ENCODE measurements at places on chromosomes 16 and 17.

GRCh38 chr17:78416791-78417530, 38.5 kb downstream of the PGS1 start:
- DNase-seq, result peak; percentile 44

GRCh38 chr17:6591599-6592158, 35.3 kb upstream of the PITPNM3 start:
- no peak for DNase-seq

DNA sequence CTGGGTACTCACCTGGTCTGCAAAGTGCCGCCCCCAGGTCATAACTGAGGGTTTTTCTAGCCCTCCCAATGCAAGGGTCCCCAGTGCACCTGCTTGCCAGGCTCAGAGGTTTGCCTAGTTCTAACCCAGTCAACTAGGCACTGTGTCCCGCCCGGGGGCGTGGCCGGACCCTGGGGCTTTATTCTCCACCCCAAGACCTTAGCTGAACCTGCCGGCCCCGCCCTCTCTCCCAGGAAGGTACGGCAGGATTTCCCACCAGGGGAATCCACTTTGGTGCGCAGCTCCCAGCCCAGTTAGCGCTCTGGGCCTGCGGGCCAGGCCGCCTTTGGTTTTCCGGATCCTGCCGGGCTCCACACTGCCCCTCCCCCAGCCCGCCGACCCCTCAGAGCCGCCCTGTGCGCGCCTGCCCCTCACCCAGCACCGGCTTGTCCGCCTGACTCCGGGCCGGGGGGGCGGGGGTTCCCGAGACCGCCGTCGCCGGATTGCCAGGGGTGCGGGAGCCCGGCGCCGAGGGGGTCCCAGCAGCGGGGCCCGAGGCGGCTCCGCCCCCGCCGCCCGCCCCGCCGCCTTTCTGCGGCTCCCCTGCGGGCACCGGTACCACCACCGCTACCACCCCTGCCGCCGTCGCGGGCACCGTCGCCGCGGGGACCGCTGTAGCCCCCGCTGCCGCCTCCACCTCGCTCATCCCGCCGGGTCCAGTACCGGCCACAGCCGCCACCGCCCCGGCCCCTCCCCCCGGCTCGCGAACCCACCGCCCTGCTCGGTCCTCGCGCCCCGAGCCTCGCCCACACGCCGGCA, 424 bp downstream of the YBX2 start:
- peak; percentile 82 for DNase-seq

GRCh38 chr16:81779536-81780320, 637 bp downstream of the PLCG2 start:
- peak; percentile 50 for DNase-seq

DNA sequence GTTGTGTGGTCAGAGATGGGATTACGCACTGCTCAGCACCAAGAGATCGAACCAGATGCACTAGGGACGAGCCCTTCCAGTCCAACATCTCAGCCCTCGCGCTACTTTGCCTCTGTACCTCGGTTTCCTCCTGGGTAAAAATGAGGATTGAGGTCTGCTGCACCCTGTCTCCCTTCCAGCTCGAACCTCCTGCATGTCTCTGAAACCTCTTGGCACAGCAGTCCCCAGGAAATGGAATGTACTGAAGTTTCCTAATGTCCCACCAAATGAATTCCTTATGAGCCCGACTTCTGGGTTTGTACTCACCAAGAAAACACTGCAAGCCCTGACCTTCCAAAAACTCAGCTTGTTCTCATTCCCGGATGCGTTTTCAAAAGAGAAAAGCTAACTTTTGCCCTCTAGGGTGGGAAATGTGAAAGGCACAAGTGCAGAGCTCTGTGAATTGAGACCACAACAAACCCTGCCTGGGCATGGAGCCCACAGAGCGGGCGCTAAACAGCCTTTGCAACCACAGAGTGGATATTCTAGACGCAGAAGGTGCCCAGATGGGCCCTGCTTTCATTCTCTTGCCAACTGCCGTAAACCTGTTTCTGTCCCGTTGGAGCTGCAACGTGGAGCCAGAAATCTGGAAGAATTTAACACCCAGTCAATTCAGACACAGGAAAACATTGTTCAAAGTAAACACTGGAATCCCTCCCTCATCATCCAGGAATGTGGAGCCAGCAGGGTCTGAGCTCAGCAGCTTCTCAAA, 10.3 kb downstream of the CDRT4 start:
- DNase-seq, result no peak

DNA sequence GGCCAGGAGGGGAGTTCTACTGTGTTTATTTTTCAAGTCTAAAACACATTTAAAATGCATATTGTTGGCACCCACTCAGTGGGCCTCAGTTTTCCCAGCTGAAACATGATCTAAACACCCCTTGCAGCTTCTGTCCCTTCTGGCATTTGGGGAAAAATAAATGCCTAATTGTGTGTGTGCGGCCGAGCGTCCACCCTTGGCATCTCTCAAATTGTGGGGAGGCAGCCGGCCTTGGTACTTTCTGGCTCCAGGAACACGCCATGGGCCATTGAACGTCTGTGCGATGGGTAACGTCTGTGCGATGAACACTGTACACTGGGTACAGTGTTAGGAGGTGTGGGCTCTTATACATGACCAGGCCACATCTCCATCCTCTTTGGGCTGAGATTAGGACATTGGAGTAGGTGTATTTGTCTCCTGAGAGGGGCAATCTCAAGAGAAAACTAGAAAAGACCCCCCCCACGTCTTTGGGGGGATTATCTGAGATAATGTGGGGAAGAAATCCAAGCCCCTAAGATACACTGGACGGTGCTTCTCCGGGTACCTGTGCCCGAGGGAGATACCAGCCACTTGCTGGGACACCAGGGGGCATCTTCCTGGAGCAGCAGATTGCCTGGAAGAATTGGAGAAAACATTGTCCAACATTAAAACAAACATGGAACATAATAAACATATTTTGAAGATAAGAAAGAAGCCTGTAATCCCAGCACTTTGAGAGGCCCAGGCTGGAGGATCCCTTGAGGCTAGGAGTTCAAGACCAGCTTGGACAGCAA, 54.9 kb downstream of the RAB11FIP4 start:
- DNase-seq, result no peak

- DNase-seq, result no peak
Observed at GRCh38 chr17:15516150-15516549, 47.1 kb downstream of the TVP23C start.

DNA sequence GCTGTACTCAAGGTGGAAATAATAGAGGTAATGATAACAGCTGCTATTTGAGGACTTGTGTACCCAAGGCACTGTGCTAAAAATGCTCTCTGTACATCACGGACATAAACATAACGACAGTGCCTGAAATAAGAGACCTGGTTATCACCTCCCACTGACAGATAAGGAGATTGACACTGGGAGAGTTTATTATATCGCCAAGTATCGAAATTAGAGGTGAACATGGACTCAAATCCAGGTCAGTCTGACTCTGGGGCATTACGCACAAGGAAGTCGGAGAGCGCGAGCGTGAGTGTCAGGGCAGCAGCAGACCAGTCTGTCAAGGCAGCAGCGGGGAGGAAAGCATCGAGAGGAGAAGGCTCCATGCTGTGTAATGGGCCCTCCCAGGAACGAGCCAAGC, 57.1 kb downstream of the GOSR1 start:
- no peak for DNase-seq

DNA sequence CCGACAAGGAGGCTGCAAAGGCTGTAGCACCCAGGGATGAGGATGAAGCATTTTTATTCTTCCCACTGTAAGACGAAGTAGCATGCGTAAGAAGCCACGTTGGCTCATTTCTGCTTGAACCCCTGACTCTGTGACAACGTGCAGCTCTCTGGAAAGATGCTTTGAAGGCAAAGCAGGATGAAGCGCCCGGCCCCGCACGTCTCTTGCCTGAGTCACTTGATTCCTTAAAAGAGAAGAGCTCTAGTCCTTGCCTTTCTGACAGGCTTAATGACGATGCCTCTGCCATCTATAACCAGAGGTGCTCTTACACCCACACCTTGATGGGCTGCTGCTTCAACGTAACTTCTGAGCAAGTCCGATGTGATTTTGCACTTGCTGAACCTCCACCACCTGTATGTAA, 76.7 kb upstream of the MED9 start:
- no peak for DNase-seq

DNA sequence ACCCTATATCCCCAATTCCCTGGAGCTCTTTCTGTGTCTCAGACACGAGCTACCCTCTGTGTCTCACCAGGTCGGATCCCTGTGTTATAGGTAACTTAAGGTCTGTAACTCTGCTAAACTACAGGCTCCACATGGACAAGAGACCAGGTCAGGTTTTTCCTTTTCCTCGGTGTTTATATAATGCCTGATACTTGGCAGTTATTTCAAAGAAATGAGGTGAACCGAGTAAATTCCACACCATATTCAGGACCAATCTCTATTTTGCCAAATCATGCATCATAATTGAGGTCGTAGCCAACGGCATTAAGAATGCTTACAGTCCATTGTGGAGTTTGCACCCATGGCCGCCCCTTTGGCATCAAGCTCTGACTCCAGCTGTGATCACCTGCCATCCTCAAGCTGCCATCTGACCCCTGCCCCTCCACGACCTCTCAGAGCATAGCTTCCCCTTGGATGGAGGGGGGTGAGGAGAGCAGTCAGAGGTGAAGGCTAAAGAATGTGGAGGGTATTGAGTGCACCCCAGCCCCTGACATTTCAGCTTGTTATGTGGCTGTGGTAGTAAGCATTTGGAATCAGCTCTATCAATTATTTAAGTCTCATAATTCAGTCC, 434.7 kb upstream of the RBFOX1 start:
- DNase-seq, result no peak

DNA sequence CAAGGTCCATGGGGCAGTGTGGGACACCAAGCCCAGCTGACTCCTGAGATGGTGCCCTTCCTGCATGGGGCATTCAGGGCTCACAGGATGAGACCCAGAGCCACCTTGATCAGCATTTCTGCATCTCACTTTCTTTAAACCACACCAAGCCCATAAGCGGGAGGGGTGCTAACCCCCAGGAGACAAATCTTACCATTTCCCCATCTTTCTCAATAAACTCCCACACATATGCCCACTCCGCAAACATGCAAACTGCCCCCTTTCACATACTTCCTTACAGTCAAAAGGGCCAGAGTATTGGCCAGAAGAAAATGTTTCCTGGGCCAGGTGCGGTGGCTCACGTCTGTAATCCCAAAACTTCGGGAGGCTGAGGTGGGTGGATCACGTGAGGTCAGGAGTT, 3.7 kb upstream of the SLC39A11 start:
- no peak for DNase-seq

- DNase-seq, result peak; percentile 47
Observed at GRCh38 chr17:34840750-34841149, 120.5 kb downstream of the CCT6B start.

DNA sequence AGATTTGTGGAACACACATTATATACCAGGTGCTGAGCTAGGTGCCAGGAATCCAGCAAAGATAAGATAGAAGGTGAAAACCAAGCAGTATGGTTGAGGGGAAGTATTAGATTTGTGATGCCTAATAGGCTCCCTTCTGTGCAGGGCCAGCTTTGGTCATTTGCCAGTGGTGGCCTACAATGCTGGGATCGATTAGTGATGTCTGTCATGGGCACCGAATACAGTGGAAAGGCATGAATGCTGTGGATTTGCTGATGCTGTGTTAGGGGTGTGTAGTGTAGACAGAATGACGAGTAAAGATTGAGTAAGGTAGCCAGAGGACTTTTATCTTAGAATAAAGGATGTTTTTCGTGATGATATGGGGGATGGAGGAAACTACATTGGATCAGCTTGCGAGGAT, 48.9 kb downstream of the SNX29 start:
- no peak for DNase-seq

DNA sequence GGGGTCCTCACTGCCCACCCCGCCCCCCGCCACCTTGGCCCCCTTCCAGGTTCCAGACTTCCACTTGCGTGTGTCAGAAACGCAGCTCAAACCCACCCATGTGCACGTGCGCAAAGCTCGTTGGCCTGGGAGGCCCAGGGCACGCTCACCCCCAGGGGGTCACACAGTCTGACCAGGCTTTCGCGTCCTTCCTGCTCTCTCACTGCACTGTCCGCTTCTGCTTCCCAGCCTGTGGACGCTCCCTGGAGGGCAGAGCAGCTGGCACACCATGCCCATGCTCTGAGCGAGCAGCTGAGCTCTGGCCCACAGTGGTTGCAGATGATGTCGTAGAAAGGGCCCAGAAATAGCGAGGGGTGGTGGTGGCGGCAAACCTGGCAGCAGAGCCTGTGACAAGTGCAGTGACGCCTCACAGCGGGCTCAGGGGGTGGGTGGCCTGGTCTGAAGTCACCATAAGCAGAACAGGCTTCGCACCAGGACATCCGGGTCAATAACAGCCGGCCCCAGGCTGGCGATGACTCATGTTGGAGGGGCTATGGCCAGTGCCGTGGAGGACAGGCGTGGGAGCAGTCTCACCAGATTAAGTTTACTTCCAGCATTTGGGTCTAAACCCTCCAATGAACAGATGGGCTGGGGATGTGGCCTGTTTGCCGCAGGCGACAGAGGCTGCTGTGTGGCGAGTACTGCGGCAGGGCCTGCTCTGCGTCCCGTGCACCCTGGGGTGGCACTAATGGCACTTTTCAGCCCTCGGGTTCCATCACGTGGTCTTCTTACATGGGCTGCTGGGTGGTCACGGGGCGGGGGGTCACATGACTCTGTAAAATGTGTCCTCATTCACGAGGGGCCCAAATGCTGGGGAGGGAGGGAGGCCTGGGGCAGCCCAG, 49.0 kb downstream of the NT5M start:
- DNase-seq, result no peak

- DNase-seq, result peak; percentile 66
Observed at GRCh38 chr16:68782198-68783174, 45.4 kb downstream of the CDH1 start.

DNA sequence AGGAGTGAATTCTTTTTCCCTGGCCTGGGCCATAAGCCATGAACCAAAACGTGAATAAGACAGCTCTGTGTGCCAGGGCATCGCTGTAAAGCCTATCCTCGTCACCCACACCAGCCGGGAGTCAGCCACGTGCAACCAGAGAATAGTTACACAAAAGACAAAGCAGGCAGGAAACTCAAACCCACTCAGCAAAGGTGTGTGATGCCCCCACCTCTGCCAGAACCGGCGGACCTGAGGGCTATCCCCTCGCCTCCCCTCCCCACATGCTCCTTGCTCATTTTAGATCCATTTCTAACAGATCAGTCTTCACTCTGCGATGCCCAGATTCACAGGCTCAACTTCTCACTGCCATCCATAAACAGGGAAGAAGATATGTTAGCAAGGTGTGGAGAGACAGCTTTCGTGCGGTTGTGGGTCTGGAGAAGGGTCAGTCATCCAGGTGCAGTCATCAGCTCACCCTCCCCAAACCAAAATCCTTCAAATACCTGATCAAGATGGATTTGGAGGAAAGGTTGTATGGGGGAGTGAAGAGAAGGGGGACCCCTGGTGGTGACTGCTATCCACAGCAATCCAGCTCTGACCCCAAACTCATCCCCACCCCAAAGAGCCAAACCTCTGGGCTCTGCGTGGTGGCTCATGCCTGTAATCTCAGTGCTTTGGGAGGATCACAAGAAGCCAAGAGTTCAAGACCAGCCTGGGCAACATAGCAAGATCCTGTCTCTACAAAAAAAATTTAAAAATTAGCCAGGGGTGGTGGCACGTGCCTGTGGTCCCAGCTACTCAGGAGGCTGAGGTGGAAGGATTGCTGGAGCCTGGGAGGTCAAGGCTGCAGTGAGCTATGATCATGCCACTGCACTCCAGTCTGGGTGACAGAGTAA, 219.2 kb downstream of the C16orf78 start:
- peak; percentile 66 for DNase-seq

GRCh38 chr16:88466175-88466862, 13.2 kb downstream of the ZFPM1 start:
- DNase-seq, result peak; percentile 79

- peak; percentile 53 for DNase-seq
Observed at GRCh38 chr17:10698096-10698818, 863 bp downstream of the ADPRM start.

- DNase-seq, result no peak
Observed at GRCh38 chr17:9229160-9229825, 208.0 kb downstream of the NTN1 start.

Measured in hematopoietic multipotent progenitor cell treated with erythropoietin and hydrocortisone succinate and interleukin-3 and kit ligand, for 6 days (in vitro differentiated cells).